NCI-H1436 (cell line): ENCODE measurements at places on chromosomes 1 and 21.

GRCh38 chr1:11792106-11792505 lies 13.7 kb downstream of the MTHFR start:
- DNase-seq: no peak

GRCh38 chr21:15809065-15809464 lies 79.3 kb downstream of the USP25 start:
- no peak for DNase-seq

GRCh38 chr21:26781331-26781730 lies 63.9 kb downstream of the ADAMTS1 start:
- DNase-seq: no peak

DNA sequence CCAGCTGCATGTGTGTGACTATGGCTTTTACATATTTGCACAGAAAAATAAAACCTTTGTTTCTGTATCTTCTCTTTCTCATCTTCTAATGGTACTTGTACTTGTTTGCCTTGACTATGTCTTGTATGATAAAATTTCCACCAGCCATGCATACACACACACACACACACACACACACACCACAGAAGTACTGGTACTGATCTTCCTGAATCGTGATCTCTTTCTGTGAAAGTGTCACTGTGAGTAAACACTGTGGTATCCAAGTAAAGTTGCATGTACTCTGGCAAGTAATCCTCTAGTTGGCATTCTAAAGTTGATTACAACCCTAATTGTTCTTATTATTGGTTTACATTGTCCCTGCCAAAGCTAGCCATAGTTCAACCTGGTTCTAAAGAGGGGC lies 176.7 kb downstream of the CRB1 start:
- DNase-seq: no peak

DNA sequence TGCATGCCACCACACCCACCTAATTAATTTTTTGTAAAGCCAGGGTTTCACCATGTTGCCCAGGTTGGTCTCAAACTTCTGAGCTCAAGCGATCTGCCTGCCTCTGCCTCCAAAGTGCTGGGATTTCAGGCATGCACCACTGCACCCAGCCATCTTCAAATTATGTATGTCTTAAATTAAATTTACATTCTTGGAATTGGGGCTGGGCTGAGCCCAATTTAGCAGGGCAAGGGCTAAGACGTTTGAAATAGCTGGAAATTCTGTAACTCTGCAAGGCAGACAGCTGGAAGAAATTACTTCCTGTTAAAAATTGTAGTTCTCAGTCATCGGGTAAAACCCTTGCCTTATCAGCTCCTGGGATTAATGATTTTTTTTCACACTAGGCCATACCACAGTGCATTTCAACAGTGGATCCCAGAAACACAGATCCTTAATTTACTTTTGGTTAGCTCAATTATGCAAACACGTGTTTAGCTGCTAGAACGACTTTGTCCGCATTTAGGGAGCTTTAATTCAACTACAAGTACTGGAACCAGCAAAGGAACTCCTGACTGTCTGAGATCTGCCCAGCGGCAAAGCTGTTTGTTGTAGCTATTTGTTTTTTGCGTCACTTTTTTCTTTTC lies 83.3 kb downstream of the OLFML3 start:
- DNase-seq: no peak

DNA sequence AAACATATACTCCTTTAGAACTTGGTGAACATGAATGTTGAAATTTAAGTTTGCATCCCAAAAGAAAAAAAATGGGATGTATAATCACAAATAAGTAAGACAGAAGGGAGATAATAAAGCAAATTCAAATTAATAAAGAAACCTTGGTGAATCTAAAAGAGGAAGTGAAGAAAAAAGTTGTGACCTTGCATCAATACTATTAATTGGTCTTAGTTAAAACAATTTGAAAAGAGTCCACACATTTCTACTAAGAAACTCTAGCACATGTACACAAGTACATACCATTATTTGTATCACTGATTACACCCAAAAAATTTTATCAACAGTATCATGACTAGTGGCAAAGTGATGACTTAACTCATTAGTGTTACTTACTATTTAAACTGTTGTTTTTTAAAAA lies 80.4 kb upstream of the SCYL3 start:
- DNase-seq: no peak

- no peak for DNase-seq
Measured at GRCh38 chr1:66025188-66025587, 232.5 kb downstream of the PDE4B start.

- no peak for DNase-seq
Measured at GRCh38 chr1:26097696-26098095, 13.9 kb upstream of the PDIK1L start.

GRCh38 chr1:23037081-23037740 lies 17.9 kb downstream of the KDM1A start:
- DNase-seq: no peak

- DNase-seq: no peak
Measured at GRCh38 chr1:212077028-212077427, 41.5 kb downstream of the DTL start.

- no peak for DNase-seq
Measured at GRCh38 chr1:183885142-183885735, 80.3 kb downstream of the RGL1 start.

DNA sequence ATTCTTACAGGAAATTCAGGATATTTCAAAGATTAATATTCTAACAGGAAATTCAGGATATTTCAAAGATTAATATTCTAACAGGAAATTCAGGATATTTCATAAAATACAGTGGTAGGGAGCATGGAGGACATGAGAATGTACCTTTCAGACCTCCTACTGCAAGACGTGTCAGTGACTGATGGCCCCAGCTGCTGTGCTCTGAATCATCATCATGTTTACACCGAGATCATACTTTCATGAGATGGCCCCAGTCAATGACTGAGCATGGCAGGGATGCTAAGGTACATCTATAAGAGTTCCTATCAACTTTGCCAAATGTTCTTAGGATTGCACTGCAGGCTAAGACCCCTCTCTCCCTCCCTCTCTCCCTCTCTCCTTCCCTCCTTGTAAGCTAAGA lies 69.0 kb downstream of the HFM1 start:
- DNase-seq: no peak

GRCh38 chr1:23720256-23720995 lies 22.8 kb upstream of the ELOA start:
- DNase-seq: no peak

DNA sequence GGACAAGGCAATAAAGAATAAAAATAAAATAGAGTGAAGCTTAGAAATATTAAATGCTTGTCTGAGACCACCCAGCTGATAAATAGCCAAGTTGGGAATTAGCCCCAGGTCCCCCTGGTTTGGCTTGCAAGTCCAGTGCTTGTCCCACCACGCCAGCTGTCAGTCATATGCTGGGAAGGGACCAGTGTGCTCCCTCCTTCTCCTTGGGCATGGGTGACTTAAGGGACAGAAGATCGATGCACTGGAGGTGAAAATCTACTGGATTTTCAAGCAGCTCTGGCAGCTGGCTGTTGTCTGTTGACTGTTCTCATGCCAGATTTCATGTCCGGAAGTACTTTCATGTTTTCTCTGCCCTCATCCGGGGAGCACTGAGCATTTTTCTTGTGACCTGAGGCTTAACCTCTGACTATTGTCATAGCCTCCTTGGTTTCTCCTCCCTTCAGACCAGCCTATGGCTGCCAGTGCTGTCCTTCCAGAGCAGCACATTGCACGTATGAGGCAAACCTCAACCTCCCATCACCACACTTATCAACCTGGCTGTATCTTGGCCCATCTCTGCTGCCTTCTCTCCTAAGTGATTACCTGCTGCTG lies 12.4 kb downstream of the LMOD1 start:
- no peak for DNase-seq

DNA sequence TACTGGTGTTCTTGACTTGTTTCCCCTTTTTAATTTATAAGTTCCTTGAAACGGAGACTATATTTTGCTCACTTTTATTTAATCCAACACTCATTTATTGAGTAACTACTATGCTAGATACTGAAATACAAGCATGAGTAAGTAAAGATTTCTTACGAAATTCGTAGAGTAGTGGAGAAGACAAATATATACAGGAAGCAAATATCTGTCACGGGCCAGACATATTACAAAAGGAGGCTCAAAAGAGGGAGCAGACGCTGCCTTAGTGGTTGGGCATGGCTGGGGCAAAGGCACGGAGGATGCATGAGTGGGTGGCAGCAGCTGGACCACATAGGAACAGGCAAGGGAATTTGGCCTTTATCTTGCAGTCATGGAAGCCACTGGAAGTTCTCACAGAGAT lies 6.8 kb downstream of the NCF2 start:
- DNase-seq: no peak

- no peak for DNase-seq
Measured at GRCh38 chr1:112901387-112901786, 54.6 kb downstream of the SLC16A1 start.

- no peak for DNase-seq
Measured at GRCh38 chr1:110601332-110601731, 4.8 kb downstream of the KCNA2 start.

- DNase-seq: no peak
Measured at GRCh38 chr1:203799157-203799556, 3.7 kb downstream of the ZBED6 start.

- DNase-seq: no peak
Measured at GRCh38 chr1:242006976-242007375, 8.1 kb upstream of the MAP1LC3C start.

GRCh38 chr1:190578017-190578416 lies 100.4 kb upstream of the BRINP3 start:
- DNase-seq: no peak

DNA sequence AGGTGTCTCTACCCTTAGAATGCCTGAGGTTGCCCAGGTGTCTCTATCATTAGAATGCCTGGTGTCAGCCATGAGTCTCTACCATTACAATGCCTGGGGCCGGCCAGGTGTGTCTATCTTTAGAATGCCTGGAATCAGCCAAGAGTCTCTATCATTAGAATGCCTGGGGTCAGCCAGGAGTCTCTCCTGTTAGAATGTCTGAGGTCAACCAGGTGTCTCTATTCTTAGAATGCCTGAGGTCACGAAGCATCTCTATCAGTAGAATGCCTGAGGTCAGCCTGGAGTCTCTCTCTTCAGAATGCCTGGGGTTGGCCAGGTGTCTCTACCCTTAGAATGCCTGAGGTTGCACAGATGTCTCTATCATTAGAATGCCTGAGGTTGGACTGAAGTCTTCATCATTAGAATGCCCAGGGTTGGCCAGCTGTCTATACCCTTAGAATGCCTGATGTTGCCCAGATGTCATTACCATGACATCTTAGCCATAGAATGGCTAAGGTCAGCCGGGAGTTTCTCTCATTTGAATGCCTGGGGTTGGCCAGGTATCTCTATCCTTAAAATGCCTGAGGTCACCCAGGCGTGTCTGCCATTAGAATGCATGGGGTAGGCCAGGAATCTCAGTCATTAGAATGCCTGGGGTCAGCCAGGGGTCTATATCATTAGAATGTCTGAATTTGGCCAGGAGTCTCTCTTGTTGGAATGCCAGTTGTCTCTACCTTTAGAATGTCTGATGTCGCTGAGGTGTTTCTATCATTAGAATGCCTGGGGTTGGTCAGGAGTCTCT lies 44.0 kb downstream of the RNF187 start:
- no peak for DNase-seq

- no peak for DNase-seq
Measured at GRCh38 chr1:46184920-46185658, 8.8 kb upstream of the P3R3URF start.

GRCh38 chr21:41373253-41373652 lies 11.4 kb downstream of the MX2 start:
- DNase-seq: no peak
